Stimulated activated CD4-positive, alpha-beta T cell treated with anti-CD3 and anti-CD28 coated beads, Interleukin-15, amount 100 ng/mL, for 48 hours (primary cell): ENCODE measurements at places on chromosomes 7 and 10.

- DNase-seq = no peak
These were observed 179.3 kb upstream of the FZD8 start for GRCh38 chr10:35821339-35821911.

- no peak for DNase-seq
These were observed 345.6 kb downstream of the MDFIC start for GRCh38 chr7:115267503-115267902.

GRCh38 chr10:7233259-7233991 is 177.4 kb downstream of the SFMBT2 start:
- DNase-seq = no peak

DNA sequence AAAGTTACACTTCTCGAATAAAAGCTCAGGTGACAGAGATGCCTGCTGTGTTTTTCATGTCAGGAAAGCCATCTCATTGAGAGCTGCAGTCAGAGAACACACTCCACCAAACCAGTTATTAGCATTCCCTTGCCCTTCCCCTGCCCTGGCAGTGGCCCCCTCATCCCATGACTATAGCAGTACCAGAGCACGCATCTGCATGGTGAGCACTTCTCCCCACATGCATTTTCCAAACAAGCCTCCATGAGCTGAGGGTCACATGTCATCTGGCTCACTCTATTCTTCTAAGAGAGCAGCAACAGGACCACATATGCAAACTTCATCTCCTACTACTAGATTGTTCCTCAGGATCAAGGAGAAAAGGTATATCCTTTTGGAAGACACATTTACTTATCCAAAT is 42.4 kb upstream of the FGL2 start:
- no peak for DNase-seq

DNA sequence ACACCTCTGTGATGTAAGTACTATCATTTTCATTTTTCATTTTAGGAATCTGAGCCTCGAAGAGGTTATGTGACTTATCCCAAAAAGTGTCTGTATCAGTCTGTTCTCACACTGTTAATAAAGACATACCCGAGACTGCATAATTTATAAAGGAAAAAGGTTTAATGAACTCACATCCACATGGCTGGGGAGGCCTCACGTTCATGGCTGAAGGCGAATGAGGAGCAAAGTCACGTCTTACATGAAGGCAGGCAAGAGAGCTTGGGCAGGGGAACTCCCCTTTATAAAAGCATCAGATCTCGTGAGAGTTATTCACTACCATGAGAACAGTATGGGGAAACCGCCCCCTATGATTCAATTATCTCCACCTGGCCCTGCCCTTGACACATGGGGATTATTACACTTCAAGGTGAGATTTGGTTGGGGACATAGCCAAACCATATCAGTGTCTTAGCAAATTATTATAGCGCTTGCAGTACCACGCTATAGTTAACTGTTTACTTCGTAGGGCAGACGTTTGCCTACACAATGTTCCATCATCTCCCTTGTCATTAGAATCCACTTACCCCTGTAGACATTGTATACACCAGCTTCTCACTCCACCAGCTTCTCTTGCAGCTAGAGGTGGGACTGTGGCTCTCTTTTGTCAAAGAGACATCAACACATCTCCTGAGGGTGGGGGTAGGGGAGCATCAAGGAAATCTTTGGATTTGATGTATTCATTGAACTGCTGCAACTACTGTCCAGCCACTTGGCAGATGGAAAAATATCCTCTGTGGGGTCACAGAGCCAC is 15.4 kb upstream of the NMT2 start:
- no peak for DNase-seq

DNA sequence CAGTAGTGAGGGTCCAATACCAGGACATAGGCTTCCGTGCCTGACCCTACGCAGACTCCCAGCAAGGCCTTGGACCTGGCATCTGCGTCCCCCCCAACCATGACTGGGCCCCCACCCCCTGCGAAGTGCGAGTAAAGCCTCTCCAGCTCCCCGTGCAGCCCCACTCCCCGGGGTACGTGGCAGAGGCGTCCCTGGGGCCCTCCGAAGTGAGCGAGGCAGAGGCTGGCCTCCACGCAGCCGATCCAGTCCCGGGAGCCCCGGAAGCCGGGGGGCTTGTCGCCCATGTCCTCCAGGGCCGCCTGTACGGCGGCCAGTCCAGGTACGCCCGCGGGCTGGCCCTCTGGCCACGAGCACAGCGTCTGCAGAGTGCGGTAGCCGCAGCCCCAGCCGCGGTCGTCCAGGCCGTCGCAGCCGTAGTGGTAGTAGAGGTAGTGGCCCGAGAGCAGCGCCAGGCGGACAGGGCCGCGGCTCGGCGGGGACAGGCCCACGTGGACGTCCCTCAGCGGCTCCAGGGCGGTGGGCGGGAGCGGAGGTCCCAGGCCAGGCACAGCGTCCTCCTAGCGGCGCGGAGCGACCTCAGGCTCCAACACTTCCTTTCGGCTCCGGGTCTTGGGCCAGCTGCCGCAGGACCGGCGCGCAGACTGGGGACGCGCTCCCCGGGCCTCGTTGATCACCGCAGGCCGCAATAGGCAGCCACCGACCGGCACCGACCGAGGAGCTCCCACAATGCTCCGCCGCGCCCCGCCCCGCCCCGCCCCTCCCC is at the start of gene UFSP1:
Gene UFSP1 (minus strand): TSS at position 728 of the 763 bp plus-strand sequence. CDS start 444 bp downstream, at position 284.
- DNase-seq = no peak
